ENCODE measurements at places on chromosomes 13 and 19. TPM values are rescaled to one million over a fixed set of nuclear protein-coding genes. Genes with fewer than 3 reads are reported as not detected.

- H3K4me3 ChIP-seq: no peak overlapping the region
- H3K27ac ChIP-seq: no peak overlapping the region
- DNase-seq: no peak
- no peaks in the 10 kb centered on the region for H3K36me3 ChIP-seq
These were observed 9.3 kb downstream of the FAM124A start for GRCh38 chr13:51231456-51231855.

DNA sequence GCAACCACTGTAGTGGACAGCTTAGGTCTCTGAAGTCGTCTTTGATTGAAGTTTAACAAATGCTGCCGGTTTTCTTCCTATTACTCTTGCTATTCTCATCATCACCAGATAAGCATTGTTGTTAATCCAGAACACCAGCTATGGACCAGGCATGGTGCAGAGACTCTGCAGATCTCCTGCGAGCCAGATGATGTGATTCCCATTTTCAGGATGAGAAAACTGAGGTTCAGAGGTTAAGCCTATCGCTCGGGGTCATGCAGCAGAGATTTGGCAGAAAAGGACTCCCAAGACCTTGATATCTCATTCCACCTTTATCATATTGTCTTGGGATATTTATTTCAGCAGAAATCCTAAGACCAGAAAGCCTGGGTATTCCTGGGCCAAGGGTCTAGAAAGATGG lies 16.5 kb upstream of the CABP5 start:
- H3K27ac ChIP-seq: no peak overlapping the region
- no peak overlapping the region for H3K4me3 ChIP-seq
- H3K27me3 ChIP-seq: no peaks in the 10 kb centered on the region
- no peaks in the 10 kb centered on the region for H3K4me1 ChIP-seq
- DNase-seq: no peak

DNA sequence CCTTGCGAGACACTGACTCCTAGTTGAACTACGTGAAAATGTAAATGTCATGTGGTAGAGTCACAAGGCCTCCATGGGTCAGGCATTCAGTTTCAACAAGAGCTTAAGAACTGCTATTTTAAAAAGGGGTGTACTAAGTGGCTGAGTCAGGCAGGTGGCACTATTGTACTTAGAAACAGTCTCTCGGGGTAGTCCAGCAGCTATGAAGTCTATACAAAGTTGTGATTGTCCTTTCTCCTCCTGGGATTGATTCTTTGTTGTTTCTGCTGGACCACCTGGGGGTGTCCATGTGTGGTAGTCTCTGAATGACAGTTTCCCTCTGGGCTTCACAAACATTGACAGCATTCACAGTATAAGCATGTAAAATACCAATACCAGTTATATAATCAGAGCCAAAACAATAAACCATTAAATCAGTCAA lies 33.0 kb downstream of the UGGT2 start:
- H3K4me1 ChIP-seq: no peaks in the 10 kb centered on the region
- H3K27ac ChIP-seq: no peak overlapping the region
- no peaks in the 10 kb centered on the region for H3K27me3 ChIP-seq
- no peak overlapping the region for H3K4me3 ChIP-seq

GRCh38 chr19:12194827-12195731 lies 32.2 kb downstream of the ZNF136 start:
- H3K27ac ChIP-seq: peak overlapping the region; percentile 77
- peak overlapping the region; percentile 71 for H3K4me3 ChIP-seq
- H3K36me3 ChIP-seq: peaks cover 57% of the 10 kb centered on the region
- peaks cover 23% of the 10 kb centered on the region for H3K4me1 ChIP-seq
- no peaks in the 10 kb centered on the region for H3K27me3 ChIP-seq

- H3K27ac ChIP-seq: no peak overlapping the region
- H3K4me3 ChIP-seq: no peak overlapping the region
- peak; percentile 49 for DNase-seq
- no peaks in the 10 kb centered on the region for H3K27me3 ChIP-seq
- H3K36me3 ChIP-seq: peaks cover 8% of the 10 kb centered on the region
- peaks cover 37% of the 10 kb centered on the region for H3K4me1 ChIP-seq
These were observed 1.9 kb downstream of the BBC3 start for GRCh38 chr19:47228937-47229675.

- no peaks in the 10 kb centered on the region for H3K27me3 ChIP-seq
- H3K36me3 ChIP-seq: peaks cover 19% of the 10 kb centered on the region
- no peak overlapping the region for H3K4me3 ChIP-seq
- H3K27ac ChIP-seq: no peak overlapping the region
These were observed 153.1 kb downstream of the RGCC start for GRCh38 chr13:41610404-41610803.

Gene PRSS57
- not detected for total RNA-seq

DNA sequence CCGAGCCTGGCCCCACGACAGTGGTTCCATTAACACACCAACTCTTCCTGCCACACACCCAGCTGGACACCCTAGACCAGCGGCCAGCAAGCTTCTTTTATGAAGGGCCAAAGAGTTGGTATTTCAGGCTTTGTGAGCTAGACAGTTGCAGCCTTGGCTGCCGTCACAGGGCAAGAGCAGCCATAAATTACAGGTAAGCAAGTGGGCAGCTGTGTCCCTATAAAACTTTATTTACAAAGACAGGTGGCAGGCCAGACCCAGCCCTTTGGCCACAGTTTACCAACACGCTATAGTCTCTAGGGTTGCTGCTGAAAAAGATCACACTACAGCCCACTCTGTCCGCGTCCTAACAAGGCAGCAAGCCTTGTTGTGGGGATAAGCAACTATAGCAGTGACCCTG lies 13.3 kb downstream of the ELL start:
- no peaks in the 10 kb centered on the region for H3K27me3 ChIP-seq
- no peak for DNase-seq
- H3K36me3 ChIP-seq: no peaks in the 10 kb centered on the region
- no peak overlapping the region for H3K4me3 ChIP-seq
- H3K4me1 ChIP-seq: peaks cover 55% of the 10 kb centered on the region
- peak overlapping the region; percentile 19 for H3K27ac ChIP-seq

Gene FAM83E
- total RNA-seq: 2.5 TPM

- no peaks in the 10 kb centered on the region for H3K36me3 ChIP-seq
- no peak overlapping the region for H3K4me3 ChIP-seq
- no peaks in the 10 kb centered on the region for H3K4me1 ChIP-seq
- H3K27me3 ChIP-seq: no peaks in the 10 kb centered on the region
These were observed 29.5 kb downstream of the COMP start for GRCh38 chr19:18761531-18762110.
